ENCODE measurements at places on chromosomes 1 and 21.

- no peak for DNase-seq
These were observed 16.3 kb downstream of the ACBD6 start for GRCh38 chr1:180486092-180486491.

- no peak for DNase-seq
These were observed 32.2 kb downstream of the MRAP start for GRCh38 chr21:32330784-32331311.

- no peak for DNase-seq
These were observed 7.4 kb downstream of the USP48 start for GRCh38 chr1:21775550-21775914.

- no peak for DNase-seq
These were observed 996 bp upstream of the TMEM51 start for GRCh38 chr1:15152318-15153183.

DNA sequence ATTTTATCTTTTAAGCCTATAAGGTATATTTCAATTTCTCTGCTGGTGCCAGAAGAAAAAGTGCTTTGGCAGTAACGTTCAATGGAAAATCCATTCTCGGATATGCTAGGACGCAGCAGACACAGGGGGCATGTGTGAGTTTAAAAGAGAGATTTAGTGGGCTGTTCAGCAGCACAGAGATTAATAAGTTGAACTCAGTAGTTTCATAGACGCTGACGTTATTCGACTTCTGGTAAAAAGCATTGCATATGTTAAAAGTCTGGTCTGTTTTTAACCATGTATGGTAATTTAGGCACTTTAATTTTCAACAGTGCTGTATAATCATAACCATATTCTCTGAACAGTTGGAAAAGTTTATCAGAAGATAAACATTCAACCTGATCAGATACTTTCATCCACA is 99.6 kb downstream of the ATP6V1G3 start:
- no peak for DNase-seq

GRCh38 chr1:83043244-83043643 is 955.7 kb downstream of the TTLL7 start:
- DNase-seq: no peak

GRCh38 chr1:230091473-230092231 is 24.6 kb downstream of the GALNT2 start:
- DNase-seq: no peak

DNA sequence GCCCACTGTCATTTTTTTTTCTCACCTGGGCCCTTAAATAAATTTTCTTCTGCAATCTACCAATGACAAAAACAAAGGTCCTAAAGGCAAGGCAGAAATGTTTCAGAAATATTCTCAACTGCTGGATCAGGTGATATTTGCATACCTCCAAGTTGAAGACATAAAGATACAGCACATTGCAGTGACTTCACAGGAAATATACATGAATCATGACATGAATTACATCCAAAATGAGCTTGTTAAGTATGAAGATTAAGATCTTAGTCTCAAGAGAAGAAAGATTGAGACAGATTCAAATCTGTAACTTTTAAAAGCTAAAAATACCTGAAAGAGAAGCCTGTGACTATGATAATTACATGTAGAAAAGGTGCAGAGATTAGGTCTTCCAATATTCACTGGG is 207.8 kb downstream of the SIPA1L2 start:
- DNase-seq: no peak

DNA sequence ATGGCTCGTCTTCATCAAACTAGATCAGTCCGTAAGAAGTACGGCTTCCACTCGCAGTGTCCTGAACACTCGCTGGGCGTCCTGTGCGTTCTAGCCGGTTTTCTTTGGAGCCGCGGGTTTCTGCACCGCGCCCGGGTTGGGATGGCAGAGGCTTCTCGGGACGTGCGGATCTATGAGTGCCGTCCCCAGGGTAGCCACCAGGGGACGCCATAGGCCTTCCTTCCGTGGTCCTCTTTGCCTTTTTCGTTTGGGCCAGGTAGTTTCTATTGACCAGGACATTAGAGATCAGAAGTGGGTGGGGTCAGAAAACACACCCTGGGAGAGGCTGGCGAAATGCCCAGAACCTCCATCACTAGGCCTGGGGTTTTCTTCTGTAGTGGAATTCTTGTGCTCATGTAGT is 273.8 kb downstream of the FAM72C start:
- DNase-seq: no peak
